ENCODE measurements at places on chromosomes 7 and 10. TPM values are rescaled to one million over a fixed set of nuclear protein-coding genes. Genes with fewer than 3 reads are reported as not detected.

- DNase-seq, result no peak
Measured at GRCh38 chr10:87776328-87776727, 41.7 kb downstream of the ATAD1 start.

Gene CNTNAP2
- total RNA-seq, result not detected

DNA sequence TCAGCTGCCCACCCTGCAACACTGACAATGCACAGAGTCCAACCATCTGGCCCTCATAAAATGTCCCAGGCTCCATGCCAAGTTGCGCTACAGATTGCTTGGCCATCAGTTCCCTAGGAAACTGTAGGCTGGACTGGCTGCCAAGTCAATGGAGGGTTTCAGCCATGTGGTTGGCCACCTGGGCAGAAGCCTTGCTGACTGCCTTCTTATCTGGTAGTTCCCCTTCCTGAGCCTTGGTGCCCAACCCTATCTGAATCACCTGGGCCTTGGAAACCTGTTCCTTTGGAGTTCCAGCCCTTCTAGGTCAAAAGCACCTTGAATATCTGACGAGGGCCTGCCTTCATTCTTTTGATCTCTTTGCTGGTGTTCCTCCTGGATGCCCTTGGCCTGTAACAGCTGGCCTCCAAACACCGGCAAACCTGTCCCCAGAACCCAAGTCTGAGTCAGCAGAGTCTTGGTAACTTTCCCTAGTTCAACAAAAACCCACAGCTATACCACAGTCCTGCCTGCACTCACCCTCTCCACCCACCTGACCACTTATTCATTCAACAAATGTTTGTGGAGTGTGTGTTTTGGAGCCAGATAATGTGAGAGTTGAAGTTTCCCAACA is 37.4 kb upstream of the KDM7A start:
- no peak for DNase-seq

DNA sequence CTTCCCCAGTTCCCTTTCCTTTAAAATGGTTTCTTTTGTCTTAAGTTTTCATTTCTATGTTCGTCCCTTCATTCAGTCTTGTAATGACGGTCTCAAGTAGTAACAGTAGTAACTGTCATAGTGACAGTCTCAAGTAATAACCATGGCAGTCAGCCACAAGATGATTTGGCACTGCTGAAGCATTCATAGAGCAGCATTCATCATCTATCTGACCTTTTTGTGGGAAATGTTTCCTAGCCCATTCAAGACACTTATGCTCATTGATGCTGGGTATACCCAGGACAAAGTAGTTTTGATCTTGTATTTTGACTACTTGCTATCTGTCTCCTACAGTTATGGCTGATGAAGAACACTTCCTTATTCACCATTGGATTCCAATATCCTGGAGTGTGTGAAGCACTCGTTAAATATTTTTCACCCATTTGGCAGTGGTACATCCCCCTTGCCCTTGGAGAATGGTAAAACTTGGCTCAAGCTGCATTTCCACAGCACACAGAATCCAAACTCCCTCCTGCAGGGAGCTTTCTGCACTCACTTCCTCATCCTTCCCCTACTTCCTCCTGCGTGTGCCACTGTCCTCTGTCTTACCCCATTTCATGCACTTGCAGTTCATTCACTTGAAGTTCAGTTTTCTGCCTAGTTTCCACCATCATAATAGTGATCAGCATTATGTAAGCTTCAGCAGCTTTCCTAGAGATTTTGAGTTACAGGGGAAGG is 19.0 kb downstream of the GIMAP4 start:
- no peak for DNase-seq

Gene KDM7A
- total RNA-seq, result 12.5 TPM

GRCh38 chr10:62224606-62225005 is 44.0 kb downstream of the RTKN2 start:
- no peak for DNase-seq

Data from activated T-helper 2 cell treated with anti-CD3 and anti-CD28 coated beads, Interferon-gamma antibody, Interleukin-2, Interleukin-4, amounts not matched to agents 10 μg/mL and 5 μg/mL and 100 μg/mL, durations not matched to agents 14 hours and 24 hours and 36 hours (primary cell).